Activated CD8-positive, alpha-beta T cell treated with anti-CD3 and anti-CD28 coated beads for 36 hours (primary cell): ENCODE measurements at places on chromosomes 11 and 22. TPM values are rescaled to one million over a fixed set of nuclear protein-coding genes. Genes with fewer than 3 reads are reported as not detected.

KIRREL3 gene
- not detected for total RNA-seq

IGSF9B gene
- total RNA-seq = 136 TPM

RBMXL2 gene
- not detected for total RNA-seq

CALCB gene
- 4.7 TPM for total RNA-seq

LMNTD2 gene
- total RNA-seq = 0.88 TPM

SERHL2 gene
- total RNA-seq = 1.1 TPM

CST6 gene
- not detected for total RNA-seq
